Bronchial smooth muscle cell (primary cell): ENCODE measurements at places on chromosomes 5 and 9. TPM values are rescaled to one million over a fixed set of nuclear protein-coding genes. Genes with fewer than 3 reads are reported as not detected.

Gene SLC46A2
- total RNA-seq, result not detected in 2 replicates

Gene ROR2
- 2.4 and 5.8 TPM in 2 replicates for total RNA-seq

Gene IFNA2
- not detected in 2 replicates for total RNA-seq

Gene SUSD3
- 0.32 and 0.94 TPM in 2 replicates for total RNA-seq

Gene SLC6A18
- total RNA-seq, result not detected in 2 replicates

Gene FOXI1
- total RNA-seq, result not detected in 2 replicates

Gene CNTLN
- 8.4 and 13.9 TPM in 2 replicates for total RNA-seq

Gene FER
- 24.1 and 28.0 TPM in 2 replicates for total RNA-seq

Gene TICAM2
- total RNA-seq, result 3.0 and 4.1 TPM in 2 replicates

Gene TSSK1B
- 0.16 and 0.26 TPM in 2 replicates for total RNA-seq

Gene SPINK4
- 0.95 TPM in 1 of 2 replicates, not detected in the other for total RNA-seq

Gene FRMD3
- total RNA-seq, result 0.26 and 0.79 TPM in 2 replicates
